ENCODE measurements at places on chromosomes 11 and 22.

- DNase-seq = no peak
These were observed 1.0 kb downstream of the REXO2 start for GRCh38 chr11:114440121-114440860.

DNA sequence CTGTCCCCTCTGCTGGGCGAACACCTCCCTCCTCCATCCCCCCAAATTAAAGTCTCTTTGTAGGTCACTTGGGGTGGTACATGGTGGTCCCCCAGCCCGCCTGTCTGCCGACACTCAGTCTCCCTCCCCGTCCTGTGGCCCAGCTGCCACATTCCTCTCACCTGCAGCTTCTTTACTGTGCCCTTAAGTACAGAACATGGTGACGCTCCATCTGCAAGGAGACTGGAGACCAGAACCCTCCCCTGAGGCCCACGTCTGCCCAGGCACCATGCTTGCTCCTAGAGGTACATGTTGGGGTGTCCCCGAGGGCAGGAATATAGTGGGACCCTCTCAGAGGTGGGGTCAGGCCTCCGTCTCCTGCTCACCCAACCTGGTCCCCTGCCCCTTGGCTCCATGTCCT lies 5.6 kb upstream of the EHD1 start:
- DNase-seq = no peak

DNA sequence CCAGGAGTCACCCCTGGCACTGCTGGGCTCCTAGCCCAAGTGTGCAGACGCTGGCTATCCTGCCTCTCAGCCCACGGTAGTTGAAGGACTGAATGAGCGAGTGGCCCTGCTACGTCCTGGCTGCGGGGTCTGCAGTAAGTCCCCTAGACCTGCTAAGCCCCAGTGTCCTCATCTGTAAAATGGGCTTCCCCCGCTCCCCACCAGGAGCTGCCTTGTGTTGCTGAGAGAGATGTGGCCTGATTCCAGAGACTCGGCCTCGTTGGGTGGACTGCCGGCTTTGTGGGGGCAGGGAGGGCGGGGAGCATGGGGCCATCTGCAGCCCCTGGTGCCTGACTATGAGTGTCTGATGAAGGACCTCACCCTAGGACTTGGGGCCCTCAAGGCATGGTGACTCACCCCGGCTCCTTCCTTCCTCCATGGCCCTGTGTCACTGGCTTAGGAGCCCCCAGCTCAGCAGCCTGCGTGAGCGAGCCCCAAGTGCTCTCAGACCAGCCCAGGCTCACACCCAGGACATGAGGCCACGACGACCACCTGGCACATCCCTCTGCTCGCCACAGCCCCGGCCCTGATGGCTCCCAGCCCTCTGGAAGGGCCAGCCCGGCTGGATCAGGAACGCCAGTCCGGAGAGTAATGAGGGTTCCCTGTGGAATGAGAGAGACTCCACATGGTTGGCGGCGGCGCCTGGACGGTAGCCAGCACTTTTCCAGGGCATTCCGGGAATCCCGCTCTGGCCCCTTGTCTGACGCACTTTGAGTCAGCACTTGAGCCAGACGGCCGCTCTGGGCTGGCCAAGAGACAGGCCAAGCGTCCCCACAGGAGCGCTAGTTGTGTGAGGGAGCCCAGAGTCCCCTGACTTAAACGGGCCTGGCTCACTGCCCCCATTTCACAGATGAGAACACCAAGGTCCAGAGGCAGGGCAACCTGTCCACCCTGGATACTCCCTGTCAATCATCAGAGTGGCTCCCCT lies 50.5 kb upstream of the SHISAL1 start:
- DNase-seq = no peak

GRCh38 chr11:99505316-99505715 lies 484.6 kb downstream of the CNTN5 start:
- no peak for DNase-seq

- no peak for DNase-seq
These were observed 473.4 kb downstream of the MN1 start for GRCh38 chr22:27327981-27328721.

GRCh38 chr22:45887202-45888131 lies 89.5 kb downstream of the WNT7B start:
- no peak for DNase-seq

GRCh38 chr11:35058669-35059434 lies 80.1 kb upstream of the CD44 start:
- no peak for DNase-seq

- no peak for DNase-seq
These were observed 32.7 kb upstream of the DDX10 start for GRCh38 chr11:108632041-108632704.

DNA sequence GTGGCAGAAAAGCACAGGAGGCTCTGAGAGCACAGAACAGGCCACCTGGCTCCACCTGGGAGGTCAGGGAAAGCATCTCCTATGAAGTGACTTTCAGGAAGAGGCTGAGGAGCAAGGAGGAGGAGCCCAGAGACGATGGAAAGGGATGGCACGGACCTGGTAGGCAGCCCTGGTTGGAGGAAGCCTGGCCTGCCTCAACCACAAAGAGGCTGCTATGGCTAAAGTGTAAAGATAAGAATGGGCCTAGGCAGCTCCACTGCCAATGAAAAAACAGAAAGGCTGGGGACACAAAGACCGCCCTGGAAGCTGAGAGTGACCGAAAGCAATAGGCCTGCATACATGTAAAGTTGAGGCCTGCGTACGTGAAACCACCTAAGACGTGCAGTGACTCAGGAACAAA lies 31.2 kb upstream of the ETS1 start:
- no peak for DNase-seq

DNA sequence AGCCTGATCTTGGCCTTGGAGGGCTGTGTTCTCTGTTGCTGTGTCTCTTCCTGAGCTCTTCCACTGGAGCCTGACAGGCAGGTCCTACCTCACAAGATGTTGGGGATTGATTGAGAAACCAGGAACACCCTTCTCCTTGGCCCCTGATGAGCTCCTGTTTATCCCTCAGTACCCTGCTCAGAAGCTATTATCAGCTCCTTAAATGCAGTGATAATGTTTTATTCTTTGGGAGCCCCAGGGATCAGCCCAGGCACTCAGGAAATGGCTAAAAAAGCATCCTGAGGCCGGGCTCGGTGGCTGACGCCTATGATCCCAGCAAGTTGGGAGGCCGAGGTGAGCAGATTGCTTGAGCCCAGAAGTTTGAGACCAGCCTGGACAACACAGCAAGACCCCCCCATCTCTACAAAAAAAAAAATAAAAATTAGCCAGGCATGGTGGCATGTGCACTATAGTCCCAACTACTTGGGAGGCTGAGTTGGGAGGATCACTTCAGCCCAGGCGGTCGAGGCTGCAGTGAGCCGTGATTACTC lies 4.9 kb upstream of the PHLDA2 start:
- DNase-seq = no peak

Measured in GM12864 (cell line).